ENCODE measurements at places on chromosomes 2 and 18.
A peak's percentile ranks its signal among the peaks of the same experiment; 100 is the strongest.

DNA sequence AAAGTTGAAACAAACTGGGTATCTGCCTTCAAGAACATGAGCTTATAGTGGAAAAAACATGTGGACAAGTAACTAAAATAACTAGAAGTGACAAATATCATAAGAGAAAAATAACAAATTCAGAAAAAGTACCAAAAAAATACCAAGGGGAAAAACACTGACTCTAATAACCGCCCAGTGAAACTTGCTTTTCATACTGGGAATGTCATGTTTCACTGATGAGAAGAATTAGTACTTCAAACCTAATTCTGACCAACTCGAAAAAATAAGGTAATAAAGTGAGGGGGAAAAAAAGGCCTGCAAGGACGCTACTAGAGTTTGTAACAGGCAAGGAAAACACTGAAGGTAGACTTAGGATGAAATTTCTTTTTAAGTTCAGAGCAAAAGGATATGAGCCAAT lies 83.6 kb downstream of the RTTN start:
- DNase-seq, result no peak

GRCh38 chr2:121969766-121970639 lies 214.6 kb downstream of the TSN start:
- no peak for DNase-seq

- DNase-seq, result no peak
Measured at GRCh38 chr2:151878655-151879563, 50.7 kb upstream of the ARL5A start.

DNA sequence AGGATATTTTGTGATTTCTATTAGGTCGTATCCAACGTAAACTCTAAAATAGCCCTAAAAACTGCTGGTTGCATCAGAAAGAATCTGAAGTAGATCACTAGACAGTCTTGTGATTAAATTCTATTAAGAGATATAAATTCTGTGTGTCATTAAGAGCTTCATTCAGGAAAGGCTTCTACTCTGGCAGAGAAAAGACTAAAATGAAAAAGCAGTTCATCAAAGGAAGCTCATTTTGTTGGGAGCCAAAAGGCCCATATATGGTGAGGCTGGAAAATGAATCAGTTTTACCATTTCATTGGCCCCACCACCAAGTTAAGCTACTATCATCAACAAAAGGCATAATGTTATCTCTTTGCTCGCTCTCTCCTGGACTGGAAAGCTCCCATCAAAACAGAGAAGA lies 261.1 kb downstream of the SATB2 start:
- DNase-seq, result no peak

DNA sequence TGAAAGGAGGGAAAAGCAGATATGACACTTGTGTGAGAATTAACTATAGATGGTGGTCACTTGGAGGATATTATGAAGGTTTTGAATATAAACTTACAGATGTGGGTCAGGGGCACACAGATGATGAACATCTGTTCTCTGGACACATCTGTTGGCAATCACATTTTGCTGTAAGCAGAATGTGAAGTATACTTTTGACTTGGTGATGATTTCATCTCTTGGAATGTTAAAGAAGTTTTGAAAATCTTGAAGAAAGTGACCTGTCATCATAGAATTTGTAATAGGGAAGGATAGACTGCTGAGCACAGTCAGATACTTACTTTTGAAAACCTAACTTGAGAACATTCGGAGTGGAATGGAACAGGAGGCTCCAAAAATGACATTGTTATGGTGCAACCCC lies 40.2 kb downstream of the PIKFYVE start:
- DNase-seq, result no peak

GRCh38 chr2:177400337-177400923 lies 7.9 kb downstream of the AGPS start:
- no peak for DNase-seq

DNA sequence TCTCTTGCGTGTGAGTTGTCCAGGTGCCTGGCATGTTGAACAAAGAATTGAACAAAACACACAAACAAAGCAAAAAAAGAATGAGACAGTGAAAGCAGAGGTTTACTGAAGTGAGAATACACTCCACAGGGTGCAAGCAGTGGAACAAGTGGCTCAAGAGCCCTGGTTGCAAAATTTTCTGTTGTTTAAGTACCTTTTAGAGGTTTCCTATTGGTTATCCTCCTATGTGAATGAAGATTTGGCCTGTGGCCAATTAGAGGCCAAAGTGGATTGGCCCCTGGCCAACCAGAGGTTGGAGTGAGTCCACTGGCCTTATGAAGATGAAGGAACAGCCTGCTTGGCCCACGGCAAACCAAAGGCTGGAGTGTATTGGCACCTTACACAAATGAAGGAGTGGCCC lies 1188.5 kb upstream of the NRXN1 start:
- DNase-seq, result peak; percentile 80

- no peak for DNase-seq
Measured at GRCh38 chr2:231614559-231615057, 21.9 kb downstream of the TEX44 start.

Data from NCI-H774 (cell line).